ENCODE measurements at places on chromosomes 2 and 18.

DNA sequence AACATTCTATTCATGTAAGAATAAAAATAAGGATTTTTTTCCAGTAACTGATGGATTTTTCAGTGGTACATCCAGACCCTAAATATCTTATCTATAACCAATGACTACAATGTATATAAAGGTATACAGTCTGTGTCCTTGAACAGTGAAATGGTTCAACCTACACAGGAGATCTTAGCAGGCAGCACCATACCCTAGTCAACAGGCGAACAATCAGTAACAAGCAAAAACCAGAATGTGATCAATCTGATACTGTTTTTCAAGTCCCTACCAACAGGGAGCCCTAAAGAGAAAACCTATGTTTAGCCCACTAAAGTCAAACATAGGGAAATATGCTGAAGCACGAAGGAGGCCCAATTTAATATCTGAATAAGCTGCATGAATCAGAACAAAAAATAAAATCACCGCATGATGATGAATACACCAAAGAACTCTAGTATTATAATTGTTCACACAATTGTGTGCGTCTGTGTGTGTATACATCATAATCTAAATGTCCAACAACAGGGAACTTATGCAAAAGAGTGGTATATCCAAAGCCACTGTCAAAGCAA lies 26.0 kb downstream of the PTPN2 start:
- H3K4me1 ChIP-seq, result peaks cover 59% of the 10 kb centered on the region
- no peak overlapping the region for H3K4me3 ChIP-seq
- H3K27ac ChIP-seq, result no peak overlapping the region
- DNase-seq, result no peak
- H3K27me3 ChIP-seq, result no peaks in the 10 kb centered on the region
- H3K36me3 ChIP-seq, result peaks cover 20% of the 10 kb centered on the region

- DNase-seq, result no peak
- H3K27ac ChIP-seq, result no peak overlapping the region
- peaks cover 4% of the 10 kb centered on the region for H3K36me3 ChIP-seq
- no peaks in the 10 kb centered on the region for H3K4me1 ChIP-seq
These were observed 74.7 kb downstream of the BMPR2 start for GRCh38 chr2:202450785-202451184.

- DNase-seq, result no peak
- H3K4me3 ChIP-seq, result no peak overlapping the region
- H3K27me3 ChIP-seq, result peaks cover 18% of the 10 kb centered on the region
- no peak overlapping the region for H3K27ac ChIP-seq
These were observed 150.0 kb upstream of the GALNT5 start for GRCh38 chr2:157107460-157107859.

- H3K36me3 ChIP-seq, result no peaks in the 10 kb centered on the region
- peaks cover 4% of the 10 kb centered on the region for H3K27me3 ChIP-seq
- H3K4me3 ChIP-seq, result no peak overlapping the region
- DNase-seq, result no peak
- no peak overlapping the region for H3K27ac ChIP-seq
These were observed 199.2 kb downstream of the KCNS3 start for GRCh38 chr2:18077704-18078103.

DNA sequence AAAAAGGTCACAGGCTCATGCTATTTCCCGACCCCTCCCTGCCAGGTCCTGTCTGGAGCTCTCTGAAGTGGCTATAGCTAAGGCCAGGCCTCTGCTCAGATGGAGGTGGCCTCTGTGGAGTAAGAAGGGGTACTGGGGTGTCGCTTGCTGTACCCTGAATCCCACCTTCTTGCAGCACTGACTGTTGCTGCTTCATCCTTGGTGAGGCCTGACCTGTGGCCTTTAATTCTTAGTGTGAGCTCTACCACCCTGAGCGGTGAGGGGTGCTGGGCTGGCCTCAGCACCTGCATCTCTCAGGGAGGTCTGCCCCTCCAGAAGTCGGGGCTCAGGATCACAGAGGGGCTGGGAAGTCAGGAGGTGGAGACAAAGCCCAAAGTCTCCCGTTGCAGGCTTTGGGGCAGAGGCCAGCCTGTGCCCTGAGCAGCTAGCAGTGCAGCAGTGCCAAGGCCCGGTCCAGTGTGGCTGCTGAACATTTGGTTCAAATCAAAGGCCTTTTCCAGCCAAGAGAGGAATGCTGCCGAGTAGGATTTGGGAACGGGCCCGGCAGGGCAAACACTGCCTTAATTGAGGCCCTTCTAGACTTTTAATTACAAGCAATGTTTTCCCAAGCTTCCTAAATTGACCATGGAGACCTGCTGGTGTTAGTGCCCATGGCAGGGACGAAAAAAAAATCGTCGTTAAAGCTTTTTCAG lies 133.5 kb upstream of the HAAO start:
- H3K27me3 ChIP-seq, result no peaks in the 10 kb centered on the region
- no peak overlapping the region for H3K27ac ChIP-seq
- no peak overlapping the region for H3K4me3 ChIP-seq
- no peak for DNase-seq
